ENCODE measurements at places on chromosomes 1 and 21. TPM values are rescaled to one million over a fixed set of nuclear protein-coding genes. Genes with fewer than 3 reads are reported as not detected.

AKR7A3 gene
- total RNA-seq: 0.46 TPM

ARF1 gene
- 369 TPM for total RNA-seq

MARK1 gene
- total RNA-seq: not detected

GPBP1L1 gene
- 140 TPM for total RNA-seq

PLA2G2F gene
- total RNA-seq: not detected

FMO3 gene
- total RNA-seq: not detected

NBL1 gene
- total RNA-seq: 22.4 TPM

TSPEAR gene
- total RNA-seq: not detected

FCRL2 gene
- not detected for total RNA-seq

KCNJ9 gene
- 0.05 TPM for total RNA-seq

KRTAP26-1 gene
- total RNA-seq: not detected

FCRL5 gene
- 0.09 TPM for total RNA-seq

VCAM1 gene
- 0.58 TPM for total RNA-seq

C1orf185 gene
- total RNA-seq: not detected

GART gene
- total RNA-seq: 184 TPM

RGS4 gene
- total RNA-seq: not detected

CRNN gene
- total RNA-seq: not detected

PRDM16 gene
- 1.7 TPM for total RNA-seq

UTS2 gene
- total RNA-seq: not detected

OR4F16 gene
- not detected for total RNA-seq

RUNX1 gene
- total RNA-seq: 56.2 TPM

C2CD2 gene
- 6.9 TPM for total RNA-seq

ADAM15 gene
- 40.8 TPM for total RNA-seq

C1orf141 gene
- 0.25 TPM for total RNA-seq

SPATA21 gene
- total RNA-seq: not detected

ECM1 gene
- total RNA-seq: 1.5 TPM

MNDA gene
- not detected for total RNA-seq

OR2T35 gene
- not detected for total RNA-seq

AGT gene
- total RNA-seq: not detected

Data from activated T-cell treated with anti-CD3 and anti-CD28 coated beads, Interleukin-2, amount 50 U/mL, for 72 hours (primary cell).